ENCODE measurements at places on chromosomes 13 and 19.

DNA sequence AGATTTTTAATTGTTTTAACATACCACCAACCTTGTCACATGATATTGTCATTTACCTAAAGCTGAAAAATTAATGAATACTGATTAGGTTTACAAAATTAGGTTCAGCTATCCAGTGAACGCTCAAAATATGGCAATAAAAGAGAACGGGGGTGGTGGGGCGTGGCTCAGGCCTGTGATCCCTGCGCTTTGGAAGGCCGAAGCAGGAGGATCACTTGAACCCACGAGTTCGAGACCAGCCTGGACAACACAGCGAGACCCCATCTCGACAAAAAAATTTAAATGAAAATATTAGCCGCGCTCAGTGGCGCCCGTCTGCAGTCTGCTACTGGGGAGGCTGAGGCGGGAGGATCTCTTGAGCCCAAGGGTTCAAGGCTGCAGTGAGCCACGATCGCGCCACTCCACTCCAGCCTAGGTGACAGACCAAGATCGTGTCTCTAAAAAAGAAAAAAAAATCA, 516 bp upstream of the FAM32A start:
- no peak for DNase-seq

DNA sequence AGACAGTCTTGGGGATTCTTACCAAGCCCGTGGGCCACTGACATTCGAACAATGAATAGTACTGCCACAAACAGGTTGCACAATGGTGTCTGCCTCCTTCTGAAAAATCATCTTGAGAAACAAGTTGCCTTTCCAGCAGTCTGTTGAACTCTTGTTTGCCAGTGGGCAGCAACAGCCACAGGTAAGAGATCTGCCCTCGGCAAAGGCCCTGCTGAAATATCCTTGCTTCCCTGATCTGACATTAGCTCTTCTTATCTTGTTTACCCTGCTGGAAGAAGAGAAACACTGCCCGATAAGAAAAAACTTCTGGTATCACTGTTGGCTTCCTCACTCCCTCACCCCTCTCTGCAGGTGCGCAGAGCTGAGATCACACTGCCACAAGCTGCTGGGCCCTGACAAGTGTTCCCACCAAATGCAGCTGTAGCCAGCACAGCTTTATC, 2.0 kb downstream of the DOCK9 start:
- no peak for DNase-seq

- no peak for DNase-seq
These were observed 21.9 kb upstream of the WTIP start for GRCh38 chr19:34459614-34460013.

GRCh38 chr13:114106991-114107685, 25.3 kb downstream of the RASA3 start:
- DNase-seq, result no peak

DNA sequence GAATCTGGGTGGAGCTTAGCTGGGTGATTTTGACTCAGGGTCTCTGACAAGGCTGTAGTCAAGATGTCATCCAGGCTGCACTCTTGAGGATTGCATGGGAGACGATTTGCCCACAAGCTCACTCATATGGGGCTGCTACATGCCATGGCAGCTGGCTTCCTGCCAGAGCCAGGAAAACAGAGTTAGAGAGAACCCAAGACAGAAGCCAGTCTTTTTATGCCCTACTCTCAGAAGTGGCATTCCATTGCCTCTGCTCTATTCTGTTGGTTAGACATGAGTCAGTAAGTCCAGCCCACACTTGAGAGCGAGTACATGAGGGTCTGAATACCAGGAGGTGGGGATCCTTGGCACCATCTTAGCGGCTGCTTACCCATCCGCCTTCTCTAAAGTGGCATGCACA, 9.5 kb downstream of the POLR1D start:
- no peak for DNase-seq

- no peak for DNase-seq
These were observed 1.5 kb downstream of the NFIC start for GRCh38 chr19:3367628-3368440.

- DNase-seq, result no peak
These were observed 40.0 kb upstream of the CBY2 start for GRCh38 chr13:45662162-45662561.

GRCh38 chr19:51110666-51110971, 2.4 kb upstream of the CTU1 start:
- DNase-seq, result no peak

GRCh38 chr13:113855012-113855921, 8.6 kb downstream of the GAS6 start:
- no peak for DNase-seq

DNA sequence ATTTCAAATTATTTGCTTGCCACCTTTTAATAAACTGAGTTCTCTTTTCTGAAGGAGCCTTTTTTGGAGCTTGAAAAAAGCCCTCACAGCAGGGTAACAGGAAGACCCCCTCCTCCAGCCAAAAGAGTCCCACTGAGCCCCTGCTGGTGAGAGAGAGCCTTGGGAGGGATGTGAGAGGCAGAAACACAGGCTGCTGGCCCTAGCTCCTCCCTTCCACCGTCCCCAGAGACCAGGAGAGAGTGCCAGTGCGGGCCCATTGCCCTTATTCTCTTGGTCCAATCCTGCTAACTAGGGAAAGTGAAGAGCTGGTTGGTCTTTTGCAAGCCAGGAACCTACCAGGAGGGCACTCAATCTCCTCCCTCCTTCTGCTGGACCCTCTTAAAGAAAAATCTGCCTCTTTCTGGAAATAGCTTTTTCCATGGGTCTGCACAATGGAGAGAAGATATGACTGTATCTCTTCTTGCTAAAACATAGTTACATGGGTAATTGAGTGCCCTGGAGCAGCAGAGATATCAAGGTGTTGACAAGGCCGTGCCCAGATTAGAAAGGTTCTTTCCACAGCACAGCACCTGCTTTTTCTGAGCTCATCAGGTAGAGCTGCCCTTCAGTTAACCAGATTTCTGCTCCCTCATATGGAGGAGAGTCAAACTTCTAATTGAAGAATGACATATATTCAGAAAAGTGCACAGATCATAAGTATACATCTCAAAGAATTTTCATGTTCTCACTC, 113.9 kb downstream of the LRCH1 start:
- DNase-seq, result no peak

- no peak for DNase-seq
These were observed 22.2 kb downstream of the PCID2 start for GRCh38 chr13:113186061-113186900.

Measured in stimulated activated CD4-positive, alpha-beta T cell treated with anti-CD3 and anti-CD28 coated beads, Interleukin-1b, Interleukin-23, amount 100 ng/mL, for 1 hour (primary cell).